Naive thymus-derived CD4-positive, alpha-beta T cell (primary cell): ENCODE measurements at places on chromosomes 6 and 20.

DNA sequence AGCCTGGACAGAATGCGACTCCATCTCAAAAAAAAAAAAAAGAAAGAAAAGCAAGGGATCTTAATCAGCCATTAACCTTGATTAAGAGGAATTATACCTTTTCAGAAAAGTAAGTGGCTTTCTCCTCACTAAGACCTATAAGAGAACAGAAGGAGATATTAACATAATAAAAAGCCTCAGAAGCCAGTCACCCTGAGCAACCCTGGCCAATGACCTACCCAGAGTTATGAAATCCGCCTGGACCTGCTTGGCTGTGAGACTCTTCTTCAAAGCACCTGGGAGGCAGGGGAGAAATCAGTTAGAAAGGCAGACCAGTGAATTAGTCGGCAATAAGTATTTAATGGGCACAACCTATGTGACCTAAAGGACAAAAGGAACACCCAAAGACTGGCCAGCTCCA, 32.7 kb upstream of the C20orf203 start:
- DNase-seq, result no peak
- no peaks in the 10 kb centered on the region for H3K27me3 ChIP-seq
- H3K4me3 ChIP-seq, result no peak overlapping the region

DNA sequence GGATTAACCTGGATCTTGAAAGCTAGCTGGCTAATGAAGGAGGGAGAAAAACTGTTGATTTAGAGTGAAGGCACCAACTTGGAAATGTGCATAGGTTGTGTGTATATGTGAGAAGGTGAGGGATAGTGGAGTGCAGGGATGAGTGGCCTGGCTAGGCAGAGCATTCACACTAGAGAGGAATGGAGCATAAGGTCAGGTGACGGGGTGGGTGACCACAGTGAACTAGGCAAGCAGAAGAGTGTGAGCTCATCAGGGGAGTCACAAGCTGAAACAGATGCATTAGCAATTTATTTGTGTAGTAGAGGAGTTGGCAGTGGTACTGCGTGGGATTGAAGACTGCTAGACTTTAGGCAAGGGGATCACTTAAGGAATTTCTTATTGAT, 10.5 kb downstream of the ANKRD66 start:
- H3K36me3 ChIP-seq, result no peaks in the 10 kb centered on the region
- no peaks in the 10 kb centered on the region for H3K27me3 ChIP-seq
- DNase-seq, result no peak
- H3K4me1 ChIP-seq, result no peaks in the 10 kb centered on the region
- H3K27ac ChIP-seq, result no peak overlapping the region

DNA sequence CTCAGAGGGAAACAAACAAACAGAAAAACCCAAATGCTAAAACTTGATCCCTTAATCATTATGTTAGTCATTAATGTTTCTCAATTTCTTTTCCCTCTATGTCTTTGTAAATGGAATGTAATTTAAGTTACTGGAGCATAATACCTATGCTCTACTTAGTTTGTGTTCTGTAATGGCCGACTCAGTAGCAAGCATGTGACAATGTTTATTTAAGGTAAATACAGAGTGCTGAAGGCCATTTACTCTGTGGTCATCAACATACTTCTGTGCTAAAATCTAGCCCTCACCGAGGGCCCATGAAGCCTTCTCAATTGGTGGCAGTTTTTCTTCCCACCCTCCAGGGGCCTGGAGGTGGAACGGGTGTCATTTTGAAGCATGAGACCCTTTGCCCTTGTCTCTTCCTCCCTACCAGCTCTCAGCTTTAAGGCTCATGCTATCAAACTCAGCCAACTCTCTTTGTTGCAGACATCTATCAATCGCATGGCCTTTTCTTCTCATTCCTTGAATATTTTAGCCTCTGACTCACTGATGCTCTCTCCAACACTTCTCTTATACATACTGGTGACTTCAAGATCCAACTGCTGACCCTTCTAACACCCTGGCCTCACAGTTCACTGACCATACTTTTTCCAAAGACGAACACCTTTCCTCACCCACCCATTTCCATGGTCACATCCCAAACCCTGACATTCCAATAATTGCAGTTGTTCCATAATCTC, 48.2 kb downstream of the STX7 start:
- H3K27me3 ChIP-seq, result no peaks in the 10 kb centered on the region
- no peaks in the 10 kb centered on the region for H3K4me1 ChIP-seq
- peaks cover 6% of the 10 kb centered on the region for H3K36me3 ChIP-seq
- no peak for DNase-seq

- DNase-seq, result no peak
- H3K36me3 ChIP-seq, result no peaks in the 10 kb centered on the region
- peaks cover 5% of the 10 kb centered on the region for H3K27me3 ChIP-seq
- peaks cover 9% of the 10 kb centered on the region for H3K4me1 ChIP-seq
- H3K27ac ChIP-seq, result no peak overlapping the region
- no peak overlapping the region for H3K4me3 ChIP-seq
Measured at GRCh38 chr6:41503827-41504465, 42.2 kb upstream of the FOXP4 start.
